Upper lobe of left lung (tissue), 6 donors: ENCODE measurements at places on chromosomes 4 and X. TPM values are rescaled to one million over a fixed set of nuclear protein-coding genes. Genes with fewer than 3 reads are reported as not detected.

The UCHL1 gene
- 7.2 TPM for total RNA-seq

The PPBP gene
- total RNA-seq: 1.4 TPM

The TRIML2 gene
- not detected for total RNA-seq

The NUDT10 gene
- 0.46 TPM for total RNA-seq

The ADRA2C gene
- 2.3 TPM for total RNA-seq

The HSPA4L gene
- 1.9 TPM for total RNA-seq

DNA sequence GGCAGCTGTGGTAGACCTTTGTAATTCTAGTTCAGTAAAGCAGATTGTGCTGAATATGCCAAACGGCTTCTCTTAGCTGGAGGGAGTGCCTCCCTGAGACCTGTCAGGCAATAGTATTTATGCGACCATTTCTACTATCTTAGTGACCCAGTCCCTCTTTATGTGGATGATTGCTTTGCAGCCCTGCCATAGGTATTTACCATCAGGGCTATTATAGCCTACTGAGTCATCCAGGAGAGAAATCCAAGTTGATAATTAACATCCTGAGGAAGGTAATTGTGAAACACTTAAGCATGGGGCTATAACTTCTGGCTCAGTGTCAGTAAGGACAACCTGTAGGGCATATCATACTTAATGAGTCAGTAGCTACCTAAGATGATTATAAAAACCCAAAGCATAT is 103.9 kb upstream of the MAOA start:
- no peak for DNase-seq
- H3K36me3 ChIP-seq: no peaks in the 10 kb centered on the region
- no peak overlapping the region for H3K27ac ChIP-seq

- H3K4me3 ChIP-seq: no peak overlapping the region
- no peaks in the 10 kb centered on the region for H3K36me3 ChIP-seq
- no peak for DNase-seq
- no peak overlapping the region for H3K27ac ChIP-seq
These were observed 181.6 kb downstream of the NKX6-1 start for GRCh38 chr4:84317513-84317912.

- no peaks in the 10 kb centered on the region for H3K27me3 ChIP-seq
- no peak overlapping the region for H3K27ac ChIP-seq
- no peak overlapping the region for H3K4me3 ChIP-seq
- no peak for DNase-seq
These were observed 638.9 kb upstream of the AGA start for GRCh38 chr4:178081176-178081575.

GRCh38 chrX:46873746-46874145 is 36.9 kb downstream of the RP2 start:
- H3K4me1 ChIP-seq: no peaks in the 10 kb centered on the region
- no peak overlapping the region for H3K27ac ChIP-seq
- H3K27me3 ChIP-seq: no peaks in the 10 kb centered on the region
- DNase-seq: no peak
- no peaks in the 10 kb centered on the region for H3K36me3 ChIP-seq
- H3K4me3 ChIP-seq: no peak overlapping the region

DNA sequence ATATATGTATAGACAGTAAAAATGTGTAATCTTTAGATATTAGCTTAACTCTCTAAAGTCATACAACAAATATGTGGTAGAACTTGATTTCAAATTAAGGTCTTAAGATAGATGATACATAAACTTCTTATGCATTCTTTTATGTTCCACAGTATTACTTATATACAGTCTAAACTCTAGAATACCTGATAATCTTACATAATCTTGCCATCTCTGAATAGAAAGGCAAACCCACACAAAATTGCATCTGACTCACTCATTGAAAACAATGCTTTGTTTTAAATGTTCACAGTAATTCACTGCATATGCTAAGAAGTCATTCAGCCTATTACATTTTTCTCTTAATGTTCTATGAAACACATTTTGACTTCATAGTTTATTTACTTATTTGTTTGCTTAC is 10.1 kb downstream of the SULT1B1 start:
- no peaks in the 10 kb centered on the region for H3K36me3 ChIP-seq
- peak overlapping the region; percentile 8 for H3K27ac ChIP-seq
- no peaks in the 10 kb centered on the region for H3K27me3 ChIP-seq
- no peaks in the 10 kb centered on the region for H3K4me1 ChIP-seq
- H3K4me3 ChIP-seq: no peak overlapping the region

GRCh38 chrX:139596068-139596467 is 65.5 kb downstream of the F9 start:
- no peak for DNase-seq
- no peaks in the 10 kb centered on the region for H3K27me3 ChIP-seq
- H3K4me3 ChIP-seq: no peak overlapping the region
- H3K36me3 ChIP-seq: no peaks in the 10 kb centered on the region

DNA sequence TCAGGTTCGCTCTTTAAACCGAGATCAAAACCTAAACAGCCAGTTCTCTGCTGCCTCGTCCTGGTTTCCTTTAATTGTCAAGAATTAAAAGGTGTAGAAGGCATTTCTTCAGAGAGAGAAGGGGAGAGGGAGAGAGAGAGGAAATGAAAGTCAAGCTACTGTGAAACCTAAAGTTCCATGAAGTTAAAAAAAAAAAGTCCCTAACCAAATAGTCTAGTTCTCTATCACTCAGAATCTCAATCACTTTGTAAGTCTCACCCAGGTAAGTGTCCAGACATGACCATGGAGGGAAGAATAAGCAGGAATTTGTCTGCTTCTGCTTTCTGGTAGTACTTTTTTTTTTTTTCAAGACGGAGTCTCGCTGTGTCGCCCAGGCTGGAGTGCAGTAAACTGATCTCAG is 18.8 kb upstream of the SMIM14 start:
- no peaks in the 10 kb centered on the region for H3K4me1 ChIP-seq
- no peaks in the 10 kb centered on the region for H3K27me3 ChIP-seq
- DNase-seq: no peak
- H3K36me3 ChIP-seq: no peaks in the 10 kb centered on the region
- no peak overlapping the region for H3K27ac ChIP-seq

DNA sequence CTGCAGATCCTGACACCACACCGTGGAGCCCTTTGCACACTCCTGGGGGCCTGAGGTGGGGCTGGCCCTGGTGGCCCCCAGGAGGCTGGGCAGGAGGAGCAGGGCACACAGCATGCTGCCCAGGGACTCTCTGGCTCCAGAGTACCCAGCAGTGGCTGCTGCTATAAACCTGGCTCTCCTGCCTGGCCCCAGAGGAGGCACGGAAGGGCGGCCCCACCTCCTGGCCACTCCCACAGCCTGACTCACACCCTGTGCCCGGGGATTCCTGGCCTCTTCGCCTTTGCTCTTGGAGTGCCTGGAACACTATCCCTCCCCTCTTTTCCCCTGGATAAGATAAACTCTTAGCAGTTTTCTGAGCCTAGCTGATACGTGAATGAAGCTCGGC is at the start of gene PSAPL1:
Gene PSAPL1, minus strand, starts transcription at position 165 of the 385 bp plus-strand sequence. Its CDS starts 51 bp downstream, at position 114.
- peak within 1 kb of the TSS; percentile 7 for H3K27ac ChIP-seq
- peak; percentile 87 for DNase-seq
- peaks cover 14% of the 10 kb centered on the region for H3K4me1 ChIP-seq

DNA sequence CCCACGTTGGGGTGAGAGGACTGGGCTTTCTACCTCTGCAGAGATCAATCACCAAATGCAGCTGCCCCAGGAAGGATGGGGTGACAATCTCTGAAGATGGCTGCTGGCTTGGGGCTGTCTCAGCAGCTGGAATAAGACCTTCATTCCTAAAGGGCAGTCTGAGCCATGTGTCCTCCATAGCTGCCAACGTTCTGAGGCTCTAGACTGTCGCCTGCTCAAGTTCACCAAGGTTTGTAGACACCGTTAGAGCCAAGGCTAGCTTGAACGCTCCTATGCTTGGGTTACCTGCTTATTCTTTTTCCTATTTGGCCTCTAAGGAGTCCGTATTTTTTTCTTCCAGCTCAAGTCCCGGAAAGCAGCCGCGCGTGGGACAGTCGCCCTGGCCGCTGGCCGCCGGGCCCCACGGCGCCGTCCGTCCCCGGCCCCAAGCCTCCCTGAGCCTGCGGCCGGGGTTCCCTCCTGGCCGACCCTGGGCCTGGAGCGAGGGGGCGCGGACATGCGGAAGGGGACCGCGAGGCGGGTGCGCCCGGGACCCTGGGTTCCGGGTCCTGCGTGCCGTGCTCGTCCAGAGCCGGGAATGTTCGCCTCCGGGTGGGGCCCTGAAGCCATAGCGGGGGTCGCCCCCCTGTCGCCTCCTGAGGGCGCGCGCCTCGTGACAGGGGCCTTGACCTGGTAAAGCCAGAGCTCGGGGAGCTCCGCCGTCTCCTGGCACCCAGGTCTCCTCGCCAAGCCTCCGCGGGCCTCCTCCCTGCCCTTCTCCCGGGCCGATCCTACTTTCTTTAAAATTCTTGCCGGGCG is 23.3 kb downstream of the MRFAP1 start:
- no peak overlapping the region for H3K27ac ChIP-seq
- H3K4me3 ChIP-seq: peak overlapping the region; percentile 18
- H3K36me3 ChIP-seq: no peaks in the 10 kb centered on the region

GRCh38 chr4:67343199-67343598 is 202.1 kb downstream of the CENPC start:
- no peak for DNase-seq
- H3K36me3 ChIP-seq: no peaks in the 10 kb centered on the region
- H3K27ac ChIP-seq: no peak overlapping the region
- H3K4me3 ChIP-seq: no peak overlapping the region
- H3K27me3 ChIP-seq: no peaks in the 10 kb centered on the region

- H3K27ac ChIP-seq: peak overlapping the region; percentile 24
- DNase-seq: no peak
- no peak overlapping the region for H3K4me3 ChIP-seq
- H3K4me1 ChIP-seq: no peaks in the 10 kb centered on the region
- no peaks in the 10 kb centered on the region for H3K27me3 ChIP-seq
These were observed 41.7 kb downstream of the VSIG4 start for GRCh38 chrX:65997978-65998717.

- no peak overlapping the region for H3K4me3 ChIP-seq
- H3K27me3 ChIP-seq: no peaks in the 10 kb centered on the region
- DNase-seq: no peak
These were observed 229.2 kb upstream of the AFF2 start for GRCh38 chrX:148271263-148271662.

- H3K4me1 ChIP-seq: peaks cover 6% of the 10 kb centered on the region
- H3K36me3 ChIP-seq: no peaks in the 10 kb centered on the region
- no peak for DNase-seq
- H3K27me3 ChIP-seq: no peaks in the 10 kb centered on the region
These were observed 261.2 kb upstream of the GPC4 start for GRCh38 chrX:133676344-133677122.

GRCh38 chrX:46695491-46695890 is 63.4 kb downstream of the SLC9A7 start:
- DNase-seq: no peak
- H3K27ac ChIP-seq: no peak overlapping the region
- H3K27me3 ChIP-seq: no peaks in the 10 kb centered on the region
- H3K4me3 ChIP-seq: no peak overlapping the region

- no peak overlapping the region for H3K27ac ChIP-seq
- no peaks in the 10 kb centered on the region for H3K27me3 ChIP-seq
- H3K4me1 ChIP-seq: no peaks in the 10 kb centered on the region
- H3K4me3 ChIP-seq: no peak overlapping the region
These were observed 62.5 kb downstream of the WFS1 start for GRCh38 chr4:6332042-6332668.
